OCI-M1 (cell line): ENCODE measurements at places on chromosomes 2 and 18.

GRCh38 chr2:16058256-16058655, 117.9 kb downstream of the MYCN start:
- DNase-seq = no peak

GRCh38 chr2:168896783-168897182, 4.3 kb upstream of the G6PC2 start:
- peak; percentile 43 for DNase-seq

DNA sequence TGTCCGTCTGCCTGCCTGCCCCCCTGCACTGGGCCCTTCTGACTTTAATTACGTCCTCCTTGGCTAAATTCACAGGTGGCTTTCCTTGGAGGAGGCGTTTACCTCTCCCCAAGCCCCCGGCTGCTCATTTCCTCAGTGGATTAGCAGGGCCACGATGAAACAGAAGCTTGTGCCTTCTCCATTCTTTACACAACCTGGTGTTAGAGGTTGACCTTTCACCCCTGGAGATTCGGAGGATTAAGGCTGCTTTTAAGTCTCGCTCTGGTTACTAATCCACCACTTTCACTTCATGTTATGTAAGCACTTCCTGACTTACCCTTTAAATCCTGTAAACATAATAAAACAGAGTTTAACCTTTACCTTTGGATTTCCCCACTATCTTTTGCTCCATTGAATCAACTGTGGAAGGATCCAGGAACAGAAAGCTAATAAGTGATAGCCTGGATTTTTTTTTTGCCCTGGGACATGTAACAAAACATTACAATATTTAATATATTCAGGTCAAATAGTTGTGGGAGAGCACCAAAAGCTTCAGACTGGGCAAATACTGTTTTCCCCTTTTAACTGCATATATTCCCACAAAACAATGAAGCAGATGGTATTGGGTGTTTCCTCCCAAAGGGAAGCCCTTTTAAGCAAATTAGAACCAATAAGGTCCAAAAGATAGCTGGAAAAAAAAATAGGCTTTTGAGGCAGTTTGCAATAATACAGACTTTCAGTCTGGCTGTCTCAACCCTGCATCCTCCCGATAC, 370.2 kb downstream of the EN1 start:
- no peak for DNase-seq

GRCh38 chr2:28101123-28101522, 210.6 kb downstream of the BABAM2 start:
- no peak for DNase-seq

DNA sequence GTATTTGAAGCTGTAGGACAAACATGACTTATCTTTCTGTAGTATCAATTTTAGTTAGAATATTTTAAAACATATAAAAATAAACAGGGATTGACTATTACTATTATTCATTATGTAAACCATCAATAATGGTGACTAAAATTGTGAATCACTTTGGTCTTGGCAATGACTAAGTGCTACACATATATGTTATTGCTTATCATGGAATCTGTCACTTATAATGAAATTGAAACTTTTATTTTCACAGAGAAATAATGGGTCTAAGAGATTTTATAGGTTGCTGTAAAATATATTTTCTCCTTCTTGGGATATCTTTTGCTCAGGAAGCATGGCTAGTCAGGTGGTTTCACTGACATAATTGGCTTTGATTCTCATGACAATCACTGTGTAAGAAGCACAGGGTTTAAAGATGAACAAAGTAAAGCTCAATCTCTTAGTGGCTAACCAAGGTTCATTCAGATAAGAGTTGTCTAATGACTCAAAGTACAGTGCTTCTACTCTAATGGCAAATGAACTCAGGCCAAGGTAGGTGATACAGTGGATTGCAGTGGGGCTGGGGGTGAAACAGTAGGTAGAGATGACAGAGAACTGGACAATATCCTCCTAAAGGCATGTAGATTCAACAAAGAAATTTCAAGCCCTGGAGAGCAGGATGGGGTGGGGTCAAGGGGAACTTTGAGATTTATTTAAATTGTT, 98.6 kb upstream of the FANCL start:
- DNase-seq = no peak

GRCh38 chr18:45764000-45764686, 40.2 kb downstream of the SLC14A1 start:
- DNase-seq = no peak
